ENCODE measurements at places on chromosomes 11 and 22.

GRCh38 chr11:66119348-66120133 is 49.5 kb downstream of the PACS1 start:
- DNase-seq: no peak

DNA sequence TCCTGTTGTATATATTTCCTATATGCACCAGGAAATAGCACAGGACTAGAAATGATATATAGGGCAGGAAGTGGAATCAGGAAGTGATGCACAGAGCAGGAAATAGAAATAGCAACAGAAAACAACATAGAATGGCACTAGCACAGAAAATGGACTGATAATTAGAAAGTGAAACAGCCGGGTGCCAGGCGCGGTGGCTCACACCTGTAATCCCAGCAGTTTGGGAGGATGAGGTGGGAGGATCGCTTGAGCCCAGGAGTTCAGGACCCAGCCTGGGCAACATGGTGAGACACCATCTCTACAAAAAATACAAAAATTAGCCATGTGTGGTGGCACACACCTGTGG is 10.0 kb upstream of the RELT start:
- DNase-seq: no peak

- peak; percentile 74 for DNase-seq
Observed at GRCh38 chr11:118930094-118930712, 4.5 kb upstream of the BCL9L start.

- DNase-seq: no peak
Observed at GRCh38 chr11:107017433-107018218, 650 bp downstream of the GUCY1A2 start.

GRCh38 chr11:83625336-83625735 is 339.2 kb upstream of the CCDC90B start:
- DNase-seq: no peak

DNA sequence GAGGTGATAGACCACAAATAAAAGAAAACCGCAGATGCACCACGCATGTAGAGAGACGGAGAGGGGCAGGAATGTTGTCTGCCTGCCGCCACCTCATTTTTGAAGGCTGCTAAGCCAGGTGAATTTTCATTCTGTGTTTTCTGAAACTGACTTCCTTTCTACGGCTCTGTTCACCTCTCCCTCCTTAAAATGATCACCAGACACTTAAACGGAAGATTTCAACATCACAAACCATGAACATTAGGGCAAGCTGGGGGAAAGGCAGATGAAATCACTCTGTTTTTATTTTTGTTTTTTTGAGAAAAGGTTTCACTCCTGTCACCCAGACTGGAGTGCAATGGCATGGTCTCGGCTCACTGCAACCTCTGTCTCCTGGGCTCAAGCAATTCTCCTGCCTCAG is 232.4 kb downstream of the MIAT start:
- DNase-seq: no peak

DNA sequence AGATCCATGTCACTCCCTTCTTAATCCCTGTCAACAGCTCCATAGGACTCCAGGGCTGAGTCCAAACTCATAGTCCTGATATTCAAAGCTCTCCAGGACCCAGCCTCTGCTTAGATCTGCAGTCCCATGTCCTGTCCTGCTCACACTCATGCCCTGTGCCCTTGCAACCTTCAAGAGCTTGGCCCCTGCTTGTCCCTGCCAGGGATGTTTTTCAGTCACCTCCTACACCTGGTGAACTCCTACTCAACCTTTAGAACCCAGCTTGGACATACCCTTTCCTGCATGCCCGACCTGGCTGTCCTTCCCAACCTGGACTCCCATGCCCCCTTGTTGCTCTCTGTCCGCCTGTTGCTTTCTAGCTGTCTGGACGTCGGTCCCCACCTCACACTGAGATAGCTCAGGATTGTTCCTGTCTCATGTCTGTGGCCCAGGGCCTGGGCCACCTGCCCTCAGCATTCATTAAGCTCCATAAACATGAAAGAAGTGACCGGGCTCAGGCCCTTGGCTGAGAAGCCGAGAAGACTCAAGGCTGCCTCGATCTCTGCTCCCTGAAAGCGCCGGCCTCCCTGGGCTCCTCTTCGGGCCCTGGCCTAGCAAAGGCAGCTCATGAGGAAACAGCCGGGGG is 48.8 kb upstream of the RTL6 start:
- DNase-seq: no peak

- no peak for DNase-seq
Observed at GRCh38 chr22:20567371-20567847, 60.0 kb downstream of the MED15 start.

- DNase-seq: no peak
Observed at GRCh38 chr22:33829546-33830280, 90.6 kb downstream of the LARGE1 start.

- no peak for DNase-seq
Observed at GRCh38 chr11:43644621-43645299, 35.8 kb upstream of the HSD17B12 start.

DNA sequence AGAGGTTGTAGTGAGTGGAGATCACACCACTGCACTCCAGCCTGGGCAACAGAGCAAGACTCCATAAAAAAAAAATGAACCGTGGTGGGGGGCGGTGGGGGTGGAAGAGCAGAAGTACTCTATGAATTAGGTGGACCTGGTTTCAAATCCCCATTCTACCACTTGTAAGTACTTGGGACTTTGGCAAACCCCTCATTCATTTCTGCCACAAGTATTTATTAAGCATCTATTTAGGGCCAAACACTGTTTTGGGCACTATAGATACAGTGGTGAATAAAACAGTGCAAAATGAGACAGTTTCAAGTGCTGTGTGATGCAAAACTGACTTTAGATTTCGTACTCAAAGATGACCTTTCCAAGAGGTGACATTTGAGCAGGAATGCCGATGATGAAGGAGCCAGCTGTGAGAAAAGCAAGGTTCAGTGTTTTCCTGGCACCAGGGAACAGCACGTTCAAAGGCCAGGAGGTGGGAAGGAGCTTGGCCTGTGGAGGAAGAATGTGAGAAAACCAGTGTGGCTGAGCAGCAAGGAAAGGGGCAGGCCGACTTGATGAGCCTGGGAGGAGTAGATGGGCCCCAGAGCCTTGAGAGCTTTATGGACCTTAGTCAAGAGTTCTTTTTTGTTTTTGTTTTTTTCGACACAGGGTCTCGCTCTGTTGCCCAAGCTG is 1.4 kb upstream of the TMEM134 start:
- no peak for DNase-seq

- no peak for DNase-seq
Observed at GRCh38 chr11:128511712-128512111, 75.6 kb downstream of the ETS1 start.

DNA sequence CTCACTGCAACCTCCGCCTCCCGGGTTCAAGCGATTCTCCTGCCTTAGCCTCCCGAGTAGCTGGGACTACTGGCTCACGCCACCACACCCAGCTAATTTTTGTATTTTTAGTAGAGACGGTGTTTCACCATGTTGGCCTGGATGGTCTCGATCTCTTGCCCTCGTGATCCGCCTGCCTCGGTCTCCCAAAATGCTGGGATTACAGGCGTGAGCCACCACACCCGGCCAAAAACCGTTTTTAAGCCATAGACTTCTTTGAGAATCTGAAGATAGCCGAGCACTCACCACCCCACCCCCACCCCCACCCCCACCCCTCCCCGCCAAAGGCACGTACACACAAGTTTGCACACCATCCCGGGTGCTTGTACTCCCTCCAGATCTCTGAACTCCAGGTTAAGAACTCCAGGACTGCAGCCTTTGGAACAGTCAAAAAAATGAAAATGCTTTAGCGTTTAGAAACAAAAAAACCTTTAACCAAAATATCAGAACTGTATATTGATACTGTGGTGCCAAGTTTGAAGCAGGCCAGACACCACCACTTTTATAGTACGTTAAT is 1.5 kb downstream of the CRKL start:
- DNase-seq: no peak

All from stimulated activated CD4-positive, alpha-beta T cell treated with anti-CD3 and anti-CD28 coated beads, Interleukin-15, amount 100 ng/mL, for 1 hour (primary cell).